Posterior cingulate gyrus (tissue), 11 donors: ENCODE measurements at places on chromosomes 3 and 15.

DNA sequence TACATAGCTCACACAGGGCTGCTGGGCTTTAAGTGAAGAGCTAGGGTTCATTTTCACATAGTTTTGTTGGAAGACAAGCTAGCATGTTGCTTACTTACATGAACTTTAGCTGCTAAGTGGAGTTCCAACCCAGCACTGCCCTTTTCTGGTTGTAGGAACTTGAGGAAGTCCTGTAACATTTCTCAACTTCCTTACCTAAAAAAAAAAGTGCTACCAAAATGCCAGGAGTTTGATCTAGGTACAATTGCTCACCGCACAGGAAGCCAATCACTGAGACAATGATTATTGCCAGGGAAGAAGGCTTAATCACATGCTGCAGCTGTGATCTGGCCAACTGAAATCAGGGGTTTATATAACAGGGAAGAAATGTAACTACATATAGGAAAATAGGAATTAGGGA lies 52.8 kb downstream of the IL12A start:
- DNase-seq = no peak

- DNase-seq = no peak
Observed at GRCh38 chr3:54454806-54455205, 332.5 kb downstream of the CACNA2D3 start.

- peak; percentile 90 for DNase-seq
Observed at GRCh38 chr15:52103217-52104207, 9.1 kb downstream of the BCL2L10 start.

DNA sequence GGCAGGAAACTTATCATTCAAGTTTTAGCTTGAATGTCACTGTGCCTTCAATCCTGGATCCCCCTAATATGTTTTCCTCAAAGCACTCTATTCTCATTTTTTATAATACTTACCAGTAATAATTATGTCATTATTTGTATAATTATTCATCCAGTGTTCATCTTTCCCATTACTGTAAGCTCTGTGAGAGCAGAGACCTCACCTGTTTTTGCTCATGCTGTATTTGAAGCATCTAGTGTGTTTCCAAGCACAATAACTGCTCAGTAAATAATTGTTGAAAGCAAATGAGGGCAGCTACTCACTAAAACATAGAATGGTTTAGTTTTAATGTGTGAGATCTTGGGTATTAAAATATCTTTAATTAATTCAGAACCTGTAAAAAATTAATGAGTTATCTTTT lies 36.9 kb upstream of the KPNA4 start:
- no peak for DNase-seq

DNA sequence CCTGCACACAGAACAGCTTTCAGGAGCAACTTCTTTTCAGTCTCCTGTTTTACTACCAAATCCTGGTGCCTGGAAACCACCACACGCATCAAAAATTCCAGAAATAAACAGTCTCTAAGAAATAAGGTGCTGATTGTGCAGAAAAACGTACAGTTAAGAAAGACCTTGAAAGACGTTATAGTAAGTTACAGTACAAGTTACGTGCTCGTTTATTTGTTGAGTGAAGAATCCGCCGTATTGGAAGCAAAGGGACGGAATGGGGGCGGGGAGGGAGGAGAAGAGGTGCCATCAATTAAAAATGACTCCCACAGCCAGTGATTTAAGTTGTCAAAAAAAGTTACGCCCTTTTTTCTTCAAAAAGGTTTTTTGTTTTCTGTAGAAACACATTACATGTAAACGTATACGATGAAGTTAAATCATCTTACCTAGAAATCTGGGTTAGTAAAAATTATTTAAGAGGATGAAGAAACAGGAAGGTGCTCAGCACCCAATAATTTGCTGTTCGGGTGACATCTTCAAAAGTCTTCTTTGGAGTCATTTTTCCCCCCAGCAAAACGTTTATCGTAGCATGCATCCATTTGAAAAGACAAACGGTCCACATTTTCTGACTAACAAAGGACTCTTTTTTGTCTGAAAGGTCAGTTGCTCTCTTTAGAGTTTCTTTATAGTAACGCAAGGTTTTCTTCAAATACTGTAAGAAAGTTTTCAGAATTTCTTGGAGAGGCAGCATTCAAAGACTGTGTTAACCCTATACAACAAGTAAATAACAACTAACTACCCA lies 782 bp upstream of the UACA start:
- DNase-seq = no peak

DNA sequence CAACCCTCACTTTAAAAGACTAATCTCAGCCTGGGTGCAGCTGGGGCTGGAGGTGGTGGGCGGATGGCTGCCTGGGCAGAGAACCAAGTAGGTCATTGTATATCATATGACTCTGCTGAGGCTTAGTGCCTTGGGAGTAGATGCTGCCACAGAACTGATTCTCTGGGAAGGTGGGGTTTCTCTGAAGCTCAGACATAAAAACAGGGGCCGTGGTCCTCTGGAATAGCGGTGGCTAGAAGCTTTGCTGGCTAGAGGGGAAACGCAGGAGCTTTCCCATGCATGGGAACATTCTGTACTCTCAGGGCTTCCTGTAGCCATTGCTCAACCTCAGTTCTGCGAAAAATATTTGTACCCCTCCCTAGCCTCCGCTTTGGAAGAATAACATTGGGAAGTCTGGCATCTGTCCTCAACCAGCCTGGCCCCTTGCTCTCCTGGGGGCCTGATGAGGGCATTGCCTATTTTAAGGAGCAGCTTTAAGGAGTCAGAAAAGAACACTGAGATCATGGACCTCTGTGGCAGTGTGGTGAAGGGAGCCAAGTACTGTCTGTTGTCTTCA lies 14.7 kb downstream of the TIMP4 start:
- DNase-seq = peak; percentile 90

DNA sequence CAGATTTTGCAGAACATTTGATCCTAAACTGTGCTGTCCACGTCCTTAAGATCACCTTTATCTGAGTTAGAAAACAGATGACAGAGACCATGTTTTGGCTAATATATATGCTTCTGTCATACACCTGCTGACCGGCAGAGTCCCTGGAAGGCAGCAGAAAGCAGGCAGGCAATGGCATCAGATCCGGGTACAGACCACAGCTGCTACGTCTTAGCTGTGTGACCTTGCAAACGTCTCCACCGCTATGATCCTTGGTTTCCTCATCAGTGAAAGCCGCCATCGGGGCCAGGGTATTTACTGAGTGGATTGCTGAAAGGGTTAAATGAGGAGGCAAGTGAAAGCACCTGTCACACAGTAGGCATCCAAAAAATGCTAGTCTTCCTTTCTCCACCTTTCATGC lies 72.1 kb downstream of the ABTB1 start:
- no peak for DNase-seq

- DNase-seq = no peak
Observed at GRCh38 chr3:105869861-105870755, 1.3 kb upstream of the CBLB start.

- DNase-seq = no peak
Observed at GRCh38 chr3:17518189-17519059, 224.0 kb downstream of the TBC1D5 start.

DNA sequence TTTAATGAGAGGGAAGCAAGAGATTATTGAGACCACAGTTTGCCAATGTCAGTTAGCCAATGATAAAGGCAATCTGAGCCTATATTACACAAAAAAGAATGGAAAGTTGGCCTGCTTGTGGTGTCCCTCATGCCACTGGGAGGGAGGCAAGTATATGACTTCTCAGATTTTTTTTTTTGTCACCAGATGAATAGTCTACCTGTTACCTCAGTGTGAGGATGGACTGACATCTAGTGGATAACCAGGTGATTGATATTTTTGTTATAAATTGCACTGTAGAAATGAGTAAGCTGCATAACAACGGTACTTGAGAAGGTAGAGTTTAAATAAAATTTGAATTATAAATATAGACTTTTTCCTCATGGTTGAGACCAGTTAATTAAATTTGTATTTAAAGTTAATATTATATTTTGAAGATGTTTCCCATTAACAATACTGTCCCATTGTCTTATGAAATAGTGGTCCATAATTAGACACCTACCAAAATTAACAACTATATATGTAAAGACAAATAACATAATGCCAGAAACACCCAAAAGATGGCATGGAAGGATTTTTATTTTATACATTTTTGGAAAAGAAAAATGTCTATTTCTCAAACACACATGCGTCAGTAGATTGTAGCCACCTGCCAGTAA lies 237.8 kb upstream of the GADL1 start:
- DNase-seq = no peak

DNA sequence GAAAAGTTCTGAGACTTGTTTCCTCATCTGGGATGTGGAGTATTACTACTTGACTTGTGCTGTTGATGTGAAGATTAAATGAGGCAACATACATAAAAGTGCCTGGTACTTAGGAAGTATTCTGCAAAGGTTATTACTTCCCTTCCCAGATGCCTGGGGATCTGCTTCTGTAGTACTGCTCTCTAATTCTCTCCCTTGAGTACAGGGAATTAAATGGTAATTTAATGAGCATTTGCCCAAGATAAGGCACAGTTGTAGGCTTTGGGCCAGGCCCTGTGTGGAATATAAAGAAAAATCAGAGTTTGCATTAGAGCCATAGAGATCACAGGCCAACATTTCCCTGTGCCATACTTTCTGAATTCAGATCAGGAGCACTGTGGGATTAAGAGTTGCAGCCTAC lies 84.4 kb downstream of the LARS2 start:
- DNase-seq = no peak

- no peak for DNase-seq
Observed at GRCh38 chr15:98745179-98745578, 96.8 kb downstream of the IGF1R start.

GRCh38 chr15:40770147-40770721 lies 454 bp downstream of the C15orf62 start:
- peak; percentile 83 for DNase-seq

- no peak for DNase-seq
Observed at GRCh38 chr15:44736181-44736765, at the start of gene TRIM69. Gene TRIM69, plus strand, starts transcription at chr15:44736528. Its CDS starts 177 bp downstream, at chr15:44736705.

GRCh38 chr15:32908135-32908801 lies 190.5 kb downstream of the GREM1 start:
- DNase-seq = no peak

- no peak for DNase-seq
Observed at GRCh38 chr3:25471081-25471768, 43.2 kb downstream of the RARB start.

GRCh38 chr15:27731776-27732175 lies 367.3 kb downstream of the OCA2 start:
- no peak for DNase-seq

GRCh38 chr15:41692049-41692448 lies 31.8 kb downstream of the MGA start:
- DNase-seq = no peak

DNA sequence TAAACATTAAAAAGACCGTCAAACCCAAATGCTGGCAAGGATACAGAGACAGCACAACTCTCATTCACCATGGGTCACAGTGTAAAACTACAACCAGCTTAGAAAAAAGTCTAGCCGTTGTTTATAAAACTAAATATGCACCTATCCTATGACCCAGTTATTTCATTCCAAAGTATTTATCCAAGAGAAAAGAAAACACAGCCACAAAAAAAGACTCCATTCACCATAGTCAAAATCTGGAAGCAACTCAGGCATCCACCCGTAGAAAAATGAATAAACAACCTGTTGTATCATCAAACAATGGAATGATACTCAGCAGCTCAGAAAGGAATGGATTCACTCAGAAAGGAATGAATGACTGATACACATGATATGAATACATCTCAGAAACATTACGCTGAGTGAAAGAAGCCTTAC lies 28.6 kb downstream of the PLD1 start:
- DNase-seq = no peak

- DNase-seq = no peak
Observed at GRCh38 chr3:134543113-134543512, 57.3 kb downstream of the CEP63 start.

DNA sequence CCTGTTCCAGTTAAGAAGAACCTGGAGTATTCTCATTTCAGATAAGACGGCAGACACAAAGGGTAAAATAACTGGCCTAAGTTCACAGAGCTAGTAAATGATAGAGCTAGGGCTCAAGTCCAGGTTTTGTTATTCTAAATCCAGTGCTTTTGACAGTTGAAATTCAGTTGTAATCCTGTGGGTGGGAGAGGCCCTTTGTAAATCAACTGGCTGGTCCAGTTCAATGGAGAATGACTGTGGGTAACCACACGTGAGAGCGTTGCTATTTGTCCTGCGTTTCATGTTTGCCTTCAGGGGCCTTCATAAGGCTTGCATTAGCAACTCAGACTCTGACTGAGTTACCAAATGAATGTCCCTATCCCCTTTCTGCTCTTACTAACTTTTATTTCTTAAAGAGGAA lies 24.2 kb upstream of the CD96 start:
- no peak for DNase-seq

GRCh38 chr15:84929795-84930603 lies 45.5 kb downstream of the SLC28A1 start:
- no peak for DNase-seq

DNA sequence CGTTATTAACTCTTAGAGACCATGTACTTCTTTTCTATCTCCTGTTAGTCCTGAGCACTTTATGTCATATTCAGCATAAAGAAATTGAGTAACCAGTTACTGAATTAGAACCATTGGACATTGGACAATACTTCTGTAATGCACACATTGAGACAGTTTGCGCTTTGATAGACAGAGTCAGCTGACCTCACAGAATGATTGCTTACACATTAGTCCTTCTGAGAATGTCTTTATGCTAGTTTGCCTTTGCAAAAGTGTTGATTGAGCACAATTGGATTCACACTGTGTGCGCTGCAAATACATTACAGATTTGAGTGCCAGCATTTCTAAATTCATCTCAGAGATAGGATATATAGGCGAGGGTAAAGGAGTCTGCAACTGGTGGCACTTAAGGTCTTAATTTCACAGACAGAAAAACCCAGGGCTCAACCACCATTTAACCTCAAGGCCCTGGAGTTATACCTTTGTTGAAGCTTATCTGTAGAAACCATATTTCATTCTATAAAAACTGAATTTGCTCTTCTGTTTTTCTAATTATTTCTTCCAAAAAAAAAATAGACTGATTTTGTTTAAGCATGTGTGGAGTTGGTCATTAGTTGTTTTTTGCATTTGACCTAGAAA lies 3.8 kb downstream of the SERPINI1 start:
- DNase-seq = no peak

- no peak for DNase-seq
Observed at GRCh38 chr3:37734886-37735285, 126.8 kb upstream of the CTDSPL start.

GRCh38 chr3:9231937-9232336 lies 17.5 kb downstream of the SRGAP3 start:
- no peak for DNase-seq

DNA sequence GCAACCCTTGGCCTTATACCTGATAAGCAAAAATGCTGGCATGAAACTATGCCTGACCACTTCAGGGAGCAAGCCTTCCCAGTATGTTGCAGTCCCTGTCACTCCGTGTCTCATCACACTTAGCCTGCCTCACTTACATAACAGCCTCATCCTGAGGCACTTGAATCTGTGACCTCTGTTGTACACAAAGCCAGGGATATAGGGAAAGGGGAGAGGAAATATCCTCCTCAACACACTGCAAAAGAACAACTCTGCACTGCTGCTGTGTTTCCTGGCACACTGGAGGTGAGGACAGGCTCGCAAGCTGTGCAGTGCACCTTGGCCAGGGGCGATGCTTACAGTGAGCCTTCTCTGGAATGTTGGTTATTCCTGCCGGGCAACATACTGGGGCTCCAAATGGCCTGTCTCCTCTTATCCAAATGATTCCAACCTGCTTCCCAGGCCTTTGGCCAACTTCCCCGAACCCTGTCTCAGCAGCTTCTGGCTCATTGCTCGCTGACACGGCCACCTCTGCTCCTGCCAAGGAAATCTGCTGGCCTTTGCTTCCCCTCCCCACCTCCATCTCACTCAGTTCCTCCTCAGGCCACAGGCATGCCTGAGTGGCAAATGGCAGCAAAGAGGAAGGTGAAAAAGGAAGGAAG lies 109.2 kb downstream of the CD47 start:
- DNase-seq = no peak
